ENCODE measurements at places on chromosomes 13 and 19.
A peak's percentile ranks its signal among the peaks of the same experiment; 100 is the strongest.

GRCh38 chr19:33449799-33450198, 71.8 kb downstream of the PEPD start:
- DNase-seq: no peak

DNA sequence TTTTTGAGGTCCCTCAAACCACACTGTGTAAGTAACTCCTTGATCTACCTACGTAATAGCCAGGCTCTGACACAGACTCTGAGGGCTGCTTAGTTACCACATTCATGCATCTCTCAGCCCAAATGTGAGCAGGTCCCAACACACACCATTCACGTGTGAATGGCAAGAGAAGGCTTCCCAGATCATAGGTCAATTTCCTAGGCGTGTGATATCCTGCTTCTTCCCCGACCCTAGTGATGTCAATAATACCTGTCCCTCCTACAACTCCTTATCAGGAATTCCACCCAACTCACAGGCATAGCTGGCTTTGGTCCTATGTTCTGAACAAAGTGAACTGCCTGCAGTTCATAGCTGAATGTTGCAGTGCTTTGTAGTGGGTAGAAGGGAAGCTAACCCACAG, 334.5 kb downstream of the RFC3 start:
- DNase-seq: no peak

DNA sequence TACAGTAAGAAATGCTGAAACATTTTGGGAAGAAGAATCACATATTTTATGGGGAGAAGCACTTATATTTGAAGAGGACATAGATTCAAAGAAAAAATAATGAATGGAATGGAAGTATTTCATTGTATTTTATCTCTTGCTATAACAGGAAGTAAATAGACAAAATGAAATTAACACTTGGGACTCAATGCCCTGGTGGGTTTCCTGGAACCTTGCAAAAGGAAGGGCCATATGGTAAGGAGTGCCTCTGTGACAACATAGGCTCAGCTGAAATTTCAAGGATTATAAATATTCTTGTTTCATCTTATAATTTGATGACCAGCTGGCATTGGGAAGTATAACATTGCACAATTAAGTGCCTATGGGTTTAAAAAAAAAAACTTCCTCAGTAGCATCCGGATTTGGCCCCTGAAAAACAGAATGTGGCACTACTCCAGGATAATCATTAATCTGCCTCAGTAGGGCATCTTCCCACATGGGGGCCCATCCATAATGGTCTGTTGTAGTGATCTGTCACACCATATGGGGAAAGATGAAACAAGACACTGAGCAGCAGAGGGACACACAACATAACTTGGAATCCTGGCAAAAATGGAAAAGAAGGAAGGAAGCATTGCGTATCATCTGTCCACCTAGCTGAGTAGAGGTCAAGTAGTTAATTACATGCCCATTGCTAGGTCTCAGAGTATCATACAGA, 321.6 kb downstream of the NDFIP2 start:
- DNase-seq: no peak

DNA sequence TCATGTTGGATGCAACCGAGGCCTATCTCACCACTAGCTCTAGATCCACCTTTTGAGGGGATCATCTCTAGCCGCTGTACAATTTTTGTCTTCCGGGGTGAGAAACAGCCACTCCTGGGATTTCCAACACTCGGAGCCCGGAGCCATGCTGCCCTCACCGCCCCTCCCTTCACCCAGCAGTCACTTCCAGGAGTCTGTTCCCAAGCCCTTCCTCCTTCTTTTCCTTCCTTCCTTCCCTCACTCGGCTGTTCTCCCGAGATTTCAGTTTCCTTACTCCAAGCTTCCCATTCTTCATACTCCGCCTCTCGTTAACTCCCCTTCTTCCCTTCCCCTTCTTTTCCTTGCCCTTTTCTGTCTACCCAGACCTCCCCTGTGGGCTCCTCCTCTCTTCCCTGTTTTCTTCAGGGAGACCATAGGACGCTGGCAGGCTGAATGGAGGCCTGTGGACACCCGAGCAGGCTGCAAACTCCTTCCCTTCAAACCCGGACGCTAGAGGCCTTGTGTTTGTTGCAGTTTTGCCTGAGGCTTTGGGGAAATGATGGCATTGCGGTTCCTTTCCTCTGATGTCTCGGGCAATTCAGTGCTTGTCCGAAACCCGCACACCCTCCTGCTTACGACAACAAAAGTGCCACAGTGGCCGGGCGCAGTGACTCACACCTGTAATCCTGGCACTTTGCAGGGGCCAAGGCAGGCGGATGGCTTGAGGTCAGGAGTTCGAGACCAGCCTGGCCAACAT, 96.0 kb downstream of the CAB39L start:
- DNase-seq: no peak

GRCh38 chr19:45478454-45479238, 10.8 kb downstream of the FOSB start:
- peak; percentile 90 for DNase-seq

DNA sequence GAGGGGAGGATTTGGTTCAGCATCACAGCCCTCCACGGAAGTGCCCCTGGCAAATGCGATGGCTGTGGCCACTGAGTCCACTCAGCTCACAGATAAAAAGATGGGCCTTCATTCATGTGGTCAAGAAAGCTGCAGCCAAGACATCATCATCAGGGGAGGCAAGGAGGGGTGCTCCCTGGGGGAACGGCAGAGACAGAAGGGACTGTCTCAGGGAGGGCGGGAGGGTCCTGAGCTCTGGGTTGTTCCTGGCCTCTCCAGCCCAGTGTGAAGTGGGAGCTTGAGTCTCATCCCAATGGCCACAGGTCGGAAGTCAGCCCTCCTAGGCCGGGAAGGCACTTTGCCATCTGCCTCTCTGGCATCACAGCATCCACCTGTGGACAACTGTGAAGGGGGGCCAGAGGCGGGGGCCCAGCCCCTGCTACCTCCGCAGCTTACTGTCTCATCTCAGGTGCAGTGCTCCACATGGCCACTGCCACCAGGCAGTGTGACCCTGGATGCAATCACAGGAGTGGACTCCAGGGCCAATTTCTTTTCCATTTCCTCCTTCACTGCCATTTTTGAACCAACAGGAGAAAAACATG, 137.8 kb upstream of the SOX1 start:
- DNase-seq: no peak

DNA sequence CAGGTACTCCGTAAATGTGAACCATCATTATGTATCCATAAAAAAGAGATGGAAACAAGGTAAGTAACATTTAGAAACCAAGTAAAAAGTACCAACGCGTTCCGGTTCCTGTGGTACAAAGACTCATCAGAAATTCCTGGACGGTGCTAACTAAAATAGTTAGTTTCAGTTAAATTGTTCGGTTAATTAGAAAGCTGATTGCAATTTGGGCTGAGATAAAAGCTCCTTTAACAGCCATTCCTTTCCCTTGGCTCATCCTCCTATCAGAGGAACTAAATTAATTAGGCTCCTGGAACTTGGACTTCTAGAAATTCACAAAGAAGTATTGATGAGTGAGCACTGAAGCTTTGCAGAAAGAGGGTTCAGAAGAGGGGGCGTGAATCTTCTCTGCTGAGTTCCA, 63.5 kb downstream of the SOX1 start:
- no peak for DNase-seq

DNA sequence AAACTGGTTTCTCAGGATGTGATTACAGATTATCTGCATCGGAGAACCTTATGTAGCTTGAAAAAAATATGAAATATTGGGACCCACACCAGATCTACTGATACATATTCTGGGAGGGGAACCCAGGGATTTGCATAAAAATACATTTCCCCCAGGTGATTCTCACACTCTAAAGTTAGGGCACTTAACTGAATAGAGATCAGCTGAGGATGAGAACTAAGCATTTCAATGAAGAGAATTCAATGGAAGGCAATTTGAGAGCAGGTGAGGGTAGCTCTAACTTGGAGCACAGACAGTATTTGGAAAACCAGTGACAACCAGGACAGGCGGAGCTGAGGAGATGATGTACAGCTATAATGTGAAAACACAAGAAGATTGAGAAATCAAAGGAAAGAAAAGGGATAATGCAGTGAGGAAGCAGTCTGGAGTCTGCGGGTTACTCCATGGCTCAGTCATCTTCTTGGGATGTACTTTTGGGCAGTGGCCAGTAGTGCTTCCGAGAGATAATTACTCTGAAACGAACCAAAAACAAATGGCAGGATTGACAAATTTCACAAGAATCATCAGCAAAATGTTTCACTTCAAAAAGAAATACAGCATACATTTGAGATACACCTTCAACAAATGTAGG, 6.1 kb upstream of the OXGR1 start:
- no peak for DNase-seq

- DNase-seq: no peak
Observed at GRCh38 chr13:86878781-86879180, 792.4 kb upstream of the SLITRK5 start.

- DNase-seq: peak; percentile 85
Observed at GRCh38 chr13:100131863-100132574, 43.1 kb downstream of the PCCA start.

All from HFFc6 (cell line).